ENCODE measurements at places on chromosomes 7 and 10. TPM values are rescaled to one million over a fixed set of nuclear protein-coding genes. Genes with fewer than 3 reads are reported as not detected.

GRCh38 chr7:23898619-23899018 is 188.6 kb downstream of the STK31 start:
- no peak for DNase-seq

DNA sequence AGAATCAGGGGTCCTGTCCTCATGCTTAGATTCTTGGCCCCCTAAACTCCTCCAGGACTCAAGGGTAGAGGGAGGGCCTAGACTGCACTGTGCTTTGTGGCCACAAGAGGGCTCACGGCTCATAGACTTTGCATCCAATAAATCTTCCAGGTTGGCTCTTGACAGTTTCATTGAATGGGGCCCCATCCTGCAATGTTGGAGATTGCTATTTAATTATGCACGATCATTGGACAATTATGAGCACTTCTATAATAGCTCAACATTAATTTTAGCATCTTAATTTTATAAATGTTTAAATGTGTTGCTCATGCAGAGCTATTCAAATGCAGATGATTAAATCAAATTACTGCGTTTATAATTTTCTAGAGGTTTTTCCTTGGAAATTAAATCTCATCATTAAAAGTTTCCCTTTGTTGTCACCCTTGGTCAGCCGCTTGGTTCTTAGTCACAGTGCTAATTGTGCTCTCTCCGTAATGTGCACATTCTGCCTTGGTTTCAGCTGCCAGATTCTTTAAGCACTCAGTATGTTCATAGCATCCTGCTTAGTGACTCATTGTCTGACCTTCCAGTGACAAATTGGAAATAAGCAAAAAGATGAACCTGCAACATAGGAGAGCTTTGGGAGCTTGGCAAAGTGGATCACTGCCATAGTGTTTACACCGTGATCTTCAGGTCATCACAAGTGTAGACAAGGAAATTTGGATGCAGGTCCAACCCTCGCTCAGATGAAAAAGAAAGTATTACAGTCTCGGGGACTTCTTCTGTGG is 33.4 kb upstream of the PLPP4 start:
- peak; percentile 79 for DNase-seq

- DNase-seq, result no peak
Observed at GRCh38 chr7:24720283-24720682, 37.0 kb downstream of the GSDME start.

DNA sequence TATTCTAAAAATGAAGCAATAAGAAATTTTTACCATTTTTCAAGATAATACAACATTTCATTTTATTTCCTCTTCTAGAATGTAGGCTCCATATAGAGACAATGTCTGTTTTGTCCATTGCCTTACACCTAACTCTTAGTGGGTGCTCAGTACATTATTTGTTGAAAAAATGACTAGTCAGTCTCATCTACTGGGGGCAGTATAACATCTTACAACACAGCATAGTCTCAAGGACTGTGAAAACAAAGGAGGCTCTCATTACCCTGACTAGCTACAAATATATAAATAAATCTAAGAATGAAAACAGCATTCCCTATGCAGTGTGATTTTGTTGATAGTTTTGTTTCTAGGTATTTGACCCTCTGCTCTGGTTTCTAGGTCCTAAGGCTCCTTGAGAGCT is 11.6 kb downstream of the CRPPA start:
- no peak for DNase-seq

The TRPV6 gene
- 0.48 TPM for total RNA-seq
